Retinal pigment epithelial cell (primary cell): ENCODE measurements at places on chromosomes 16 and 17.
A peak's percentile ranks its signal among the peaks of the same experiment; 100 is the strongest.

GRCh38 chr16:8623634-8624033 lies 2.1 kb downstream of the METTL22 start:
- DNase-seq, result no peak

DNA sequence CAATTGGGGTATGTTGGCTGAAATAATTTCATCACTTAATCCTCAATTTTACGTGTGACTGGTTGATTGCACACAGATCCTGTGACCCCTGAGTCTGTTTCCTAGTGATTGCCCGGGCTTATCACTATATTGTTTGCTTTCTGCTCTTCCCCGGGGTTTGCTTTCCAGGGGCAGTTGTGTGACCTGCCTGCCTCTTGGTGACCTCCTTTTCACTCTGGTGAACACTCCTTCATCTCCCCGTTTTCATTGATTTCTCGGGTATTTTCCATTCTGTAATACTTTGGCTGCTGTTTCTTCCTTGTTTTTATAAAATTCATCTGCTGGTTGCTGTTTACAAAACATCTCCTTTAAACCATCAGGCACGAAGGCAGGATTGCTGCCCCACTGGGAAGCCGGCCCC lies 36.0 kb downstream of the NTN1 start:
- no peak for DNase-seq

DNA sequence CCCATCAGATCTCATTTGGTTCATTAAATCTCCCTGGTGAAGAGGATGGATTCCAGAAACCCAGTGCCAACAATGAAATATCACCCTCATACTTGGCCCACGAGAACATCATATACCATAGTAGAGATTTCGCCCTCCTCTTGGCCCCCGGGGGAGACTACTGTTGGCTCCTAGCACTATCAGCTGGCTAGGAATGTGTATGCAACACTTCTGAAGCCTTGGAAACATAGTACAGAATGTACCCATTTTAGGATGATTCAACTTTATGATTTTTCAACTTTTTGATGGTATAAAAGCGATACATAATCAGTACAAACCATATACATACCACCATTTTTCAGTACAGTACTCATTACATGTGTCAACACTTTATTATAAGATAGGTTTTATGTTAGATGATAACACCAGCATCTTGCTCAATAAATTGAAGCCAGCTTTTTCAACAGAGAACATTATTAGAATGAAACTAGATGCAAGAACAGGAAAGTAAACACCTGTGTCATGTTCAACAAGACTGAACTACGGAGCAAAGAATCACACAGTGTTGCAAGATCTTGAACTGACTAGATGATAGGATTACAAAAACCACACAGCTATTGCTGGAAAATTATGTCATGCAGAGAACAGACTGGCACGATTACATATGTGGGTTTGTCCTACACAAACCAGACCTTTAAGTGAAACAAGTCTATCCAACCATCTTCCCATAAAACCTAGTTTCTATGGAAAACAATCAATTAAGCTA lies 17.2 kb downstream of the RSL1D1 start:
- DNase-seq, result peak; percentile 35

GRCh38 chr16:24328835-24329452 lies 72.8 kb downstream of the CACNG3 start:
- no peak for DNase-seq

DNA sequence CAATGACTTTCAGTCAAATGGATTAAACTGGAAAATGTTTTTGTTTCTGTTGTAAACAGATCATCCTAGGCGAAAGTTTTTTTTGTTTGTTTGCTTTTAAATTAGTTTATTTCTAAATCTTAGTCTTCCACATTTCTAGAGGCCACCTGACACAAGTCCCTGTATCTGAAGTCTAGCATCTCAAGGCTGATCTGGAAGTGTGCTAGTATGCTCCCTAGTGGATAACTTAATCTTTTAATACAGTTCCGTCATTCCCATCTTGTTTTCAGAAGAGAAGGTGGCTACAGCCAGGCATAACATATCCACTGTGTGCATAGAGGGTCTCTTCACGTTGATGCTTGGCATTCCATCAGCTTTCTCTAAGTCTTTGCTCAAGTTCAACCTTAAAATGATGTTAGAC lies 7.6 kb downstream of the IFT20 start:
- no peak for DNase-seq

GRCh38 chr17:42271006-42271778 lies 5.0 kb downstream of the STAT5B start:
- DNase-seq, result no peak

- DNase-seq, result no peak
Measured at GRCh38 chr16:56192635-56192945, 1.3 kb downstream of the GNAO1 start.

DNA sequence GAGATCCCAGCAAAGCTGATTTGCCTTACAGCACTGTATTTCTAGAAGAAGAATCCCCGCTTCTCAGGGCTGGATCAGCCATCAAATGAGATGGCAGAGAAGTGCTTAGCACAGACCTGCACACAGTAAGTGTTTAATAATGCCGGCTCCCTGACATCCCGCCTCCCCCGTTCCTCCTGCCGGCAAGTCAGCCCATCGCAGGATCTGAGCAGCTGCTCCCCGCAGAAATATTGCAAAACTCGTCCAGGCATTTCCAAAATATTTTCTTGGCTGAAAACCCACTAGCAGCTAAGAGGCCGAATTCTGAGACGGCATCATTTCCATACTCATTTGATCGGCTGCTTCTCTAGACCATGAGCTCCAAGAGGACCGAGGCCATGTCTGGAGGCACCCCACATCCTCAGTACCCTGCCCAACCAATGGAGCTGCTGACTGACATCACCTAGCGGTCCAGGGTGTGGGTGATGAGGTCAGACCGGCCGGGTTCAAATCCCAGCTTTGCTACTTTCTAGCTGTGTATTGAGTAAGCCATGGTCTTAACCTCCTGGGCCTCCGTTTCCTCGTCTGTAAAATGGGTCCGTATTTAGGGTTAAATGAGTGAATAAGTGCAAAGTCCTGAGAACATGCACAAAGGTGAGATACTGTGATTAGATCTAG lies 251.5 kb downstream of the KATNIP start:
- no peak for DNase-seq

- DNase-seq, result peak; percentile 82
Measured at GRCh38 chr16:3825103-3825502, 55.4 kb downstream of the CREBBP start.

DNA sequence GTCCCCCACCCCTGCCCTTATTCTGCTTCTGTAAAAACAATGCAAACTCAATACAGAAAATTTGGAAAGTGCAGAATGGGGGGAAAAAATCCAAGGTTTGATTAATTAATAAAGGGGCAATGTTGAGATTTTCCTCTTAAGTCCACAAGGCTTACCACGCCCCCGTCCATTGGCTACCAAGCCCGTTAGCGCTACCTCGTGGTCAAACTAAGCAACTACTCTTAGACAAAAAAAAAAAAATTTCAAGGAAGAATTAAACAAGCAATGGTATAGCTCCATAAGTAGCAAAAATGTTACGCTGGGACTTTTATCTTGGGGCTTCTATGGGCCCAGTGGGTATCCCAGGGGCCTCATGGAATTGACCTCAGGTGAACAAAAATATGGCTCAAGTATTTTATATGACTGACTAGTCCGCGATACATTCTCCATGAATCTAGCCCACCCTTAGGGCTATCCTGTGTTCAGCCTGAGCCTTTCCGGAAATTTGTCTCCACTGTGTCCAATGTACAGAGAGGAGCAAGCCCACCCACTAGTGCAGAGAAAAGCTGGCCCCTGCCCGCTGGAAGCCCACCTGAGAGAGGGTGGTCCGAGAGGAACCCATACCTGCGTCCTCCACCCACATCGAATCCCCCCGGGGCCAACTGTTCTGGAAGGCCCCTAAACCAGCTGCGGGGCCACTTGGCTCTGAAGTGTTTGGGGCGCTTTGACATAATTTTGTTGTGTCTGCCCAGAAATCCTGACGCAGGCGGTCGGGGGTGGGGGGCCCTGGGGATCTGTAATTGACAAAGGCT lies 19.1 kb upstream of the TEX2 start:
- DNase-seq, result no peak

- no peak for DNase-seq
Measured at GRCh38 chr17:79740413-79740812, 9.7 kb downstream of the ENPP7 start.

- DNase-seq, result no peak
Measured at GRCh38 chr16:56116577-56116964, 74.7 kb upstream of the GNAO1 start.

DNA sequence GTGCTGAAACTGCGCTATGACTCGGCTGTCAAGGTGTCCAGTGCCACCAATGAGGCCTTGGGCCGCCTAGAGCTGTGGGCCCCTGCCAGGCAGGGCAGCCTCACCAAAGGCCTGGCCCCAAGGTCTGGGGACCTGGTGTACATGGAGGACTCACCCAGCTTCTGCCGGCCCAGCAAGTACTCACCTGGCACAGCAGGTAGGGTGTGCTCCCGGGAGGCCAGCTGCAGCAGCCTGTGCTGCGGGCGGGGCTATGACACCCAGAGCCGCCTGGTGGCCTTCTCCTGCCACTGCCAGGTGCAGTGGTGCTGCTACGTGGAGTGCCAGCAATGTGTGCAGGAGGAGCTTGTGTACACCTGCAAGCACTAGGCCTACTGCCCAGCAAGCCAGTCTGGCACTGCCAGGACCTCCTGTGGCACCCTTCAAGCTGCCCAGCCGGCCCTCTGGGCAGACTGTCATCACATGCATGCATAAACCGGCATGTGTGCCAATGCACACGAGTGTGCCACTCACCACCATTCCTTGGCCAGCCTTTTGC lies 25.0 kb downstream of the WNT9B start:
- no peak for DNase-seq

- no peak for DNase-seq
Measured at GRCh38 chr17:67021196-67021595, 23.2 kb upstream of the CACNG1 start.

- peak; percentile 75 for DNase-seq
Measured at GRCh38 chr16:74586948-74587347, 20.0 kb downstream of the GLG1 start.

DNA sequence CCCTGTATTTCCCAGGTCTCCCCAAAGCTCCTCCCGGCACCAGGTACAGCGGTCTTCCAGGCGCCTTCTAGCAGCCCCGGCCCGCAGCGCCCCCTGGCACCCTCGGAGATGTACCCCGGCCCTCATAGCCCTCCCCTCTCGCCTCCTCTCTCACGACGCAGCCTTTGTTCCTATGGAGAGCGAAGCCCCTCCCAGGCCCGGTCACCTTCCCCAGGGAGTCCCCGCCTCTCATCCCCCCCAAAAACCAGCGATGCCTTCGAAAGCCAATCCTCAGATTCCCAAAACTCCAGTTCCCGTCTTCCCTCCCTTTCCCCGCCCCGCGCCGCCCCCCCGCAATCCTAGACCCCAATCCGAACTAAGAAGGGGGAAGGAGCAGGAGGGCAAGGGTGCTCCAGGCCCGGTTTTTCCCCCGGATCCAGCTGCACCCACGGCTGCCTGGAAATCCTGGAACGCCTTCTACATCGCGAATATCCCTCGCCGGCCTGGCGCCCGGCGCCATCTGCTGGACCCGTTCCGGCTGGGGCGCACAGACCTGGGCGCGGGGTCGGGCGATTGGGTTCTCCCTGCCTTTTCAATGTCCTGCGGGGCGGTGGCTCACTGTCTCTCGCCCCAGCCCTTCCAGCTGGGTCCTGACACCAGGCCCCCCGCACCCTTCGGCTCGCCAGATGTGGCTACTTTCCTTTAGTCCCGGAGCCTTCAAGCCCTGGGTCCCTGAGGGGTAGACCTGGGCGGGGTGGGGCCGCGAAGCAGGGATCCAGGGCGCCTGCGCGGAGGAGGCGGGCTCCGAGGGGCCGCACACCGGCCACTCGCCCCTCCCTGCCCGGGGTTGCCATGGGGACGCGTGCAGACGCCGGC lies at the start of gene DNAH2:
DNAH2 (plus strand) TSS at position 844 of the 855 bp plus-strand sequence. CDS start 1,991 bp downstream, outside the sequence.
- DNase-seq, result peak; percentile 70

- no peak for DNase-seq
Measured at GRCh38 chr16:68760671-68761275, 23.7 kb downstream of the CDH1 start.

- DNase-seq, result no peak
Measured at GRCh38 chr16:82370282-82370681, 200.3 kb upstream of the MPHOSPH6 start.

DNA sequence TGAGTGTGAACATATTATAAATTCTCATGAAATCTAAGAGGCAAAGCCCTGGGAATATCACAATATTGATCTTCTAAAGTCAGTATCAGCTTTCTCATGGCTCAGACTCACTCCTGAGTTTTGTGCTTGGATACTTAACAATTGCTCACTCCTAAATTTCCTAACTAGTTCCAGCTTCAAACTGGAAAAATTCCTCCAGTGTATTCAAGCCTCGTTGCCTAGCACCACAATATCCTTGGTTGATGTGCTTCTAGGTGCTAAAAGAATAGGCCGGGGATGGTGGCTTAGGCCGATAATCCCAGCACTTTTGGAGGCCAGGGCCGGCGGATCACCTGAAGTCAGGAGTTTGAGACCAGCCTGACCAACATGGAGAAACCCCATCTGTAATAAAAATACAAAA lies 62.5 kb downstream of the XYLT1 start:
- no peak for DNase-seq

- no peak for DNase-seq
Measured at GRCh38 chr16:80741724-80742123, 62.7 kb downstream of the CDYL2 start.

- DNase-seq, result no peak
Measured at GRCh38 chr16:16988963-16989362, 481.8 kb downstream of the XYLT1 start.

DNA sequence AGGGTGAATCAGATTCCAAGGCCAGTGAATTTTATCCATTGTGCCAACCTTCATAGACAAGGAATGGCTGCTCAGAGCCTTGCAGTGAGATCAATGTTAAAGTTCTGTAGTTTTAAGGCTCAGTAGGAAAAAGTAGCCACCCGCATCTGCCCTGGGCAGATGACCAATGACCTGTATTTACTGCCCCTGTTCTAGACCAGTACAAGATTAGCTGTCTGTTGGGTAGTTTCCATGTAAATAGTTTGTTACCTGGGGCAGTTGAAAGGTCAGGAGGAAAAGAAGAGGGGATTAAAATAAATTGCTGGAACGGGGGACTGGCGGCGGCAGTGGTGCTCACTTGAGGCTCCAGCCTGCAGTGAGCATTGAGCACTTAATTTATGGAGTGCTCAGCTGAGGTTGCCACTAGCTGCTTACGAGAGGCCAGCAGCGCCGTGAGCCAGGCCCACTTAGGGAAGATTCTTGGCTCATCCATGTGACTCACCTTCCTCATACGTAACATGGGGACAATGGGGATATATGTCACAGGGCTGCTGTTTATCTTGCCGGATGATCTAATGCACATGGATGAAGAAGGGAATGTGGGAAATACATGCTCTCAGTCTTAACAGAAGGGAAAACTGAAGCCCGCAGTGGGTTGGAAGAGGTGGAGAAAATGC lies 10.7 kb upstream of the NOS2 start:
- no peak for DNase-seq

DNA sequence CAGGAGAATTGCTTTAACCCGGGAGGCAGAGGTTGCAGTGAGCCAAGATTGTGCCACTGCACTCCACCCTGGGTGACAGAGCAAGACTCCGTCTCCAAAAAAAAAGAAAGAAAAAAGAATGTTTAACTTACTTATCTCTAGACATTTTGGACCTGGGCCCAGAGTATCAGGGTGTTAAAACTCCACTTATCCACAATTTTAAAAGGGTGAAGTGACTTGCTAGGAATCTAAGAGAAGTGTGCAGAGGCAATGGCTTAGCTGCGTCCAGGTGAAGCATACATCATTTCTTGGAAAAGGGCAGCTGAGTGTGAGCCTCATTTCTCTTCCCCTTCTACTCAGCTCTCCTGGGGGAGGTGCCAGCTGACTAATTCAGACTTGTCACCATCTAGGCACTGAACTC lies 25.1 kb downstream of the ALDH3A2 start:
- no peak for DNase-seq

- peak; percentile 95 for DNase-seq
Measured at GRCh38 chr17:59513934-59514841, 51.2 kb upstream of the DHX40 start.
